Regular cardiac myocyte (primary cell): ENCODE measurements at places on chromosomes 11 and 22. TPM values are rescaled to one million over a fixed set of nuclear protein-coding genes. Genes with fewer than 3 reads are reported as not detected.

BEST1 gene
- total RNA-seq = 0.96 and 9.9 TPM in 2 replicates

VSTM5 gene
- under 0.01 TPM in 1 of 2 replicates, not detected in the other for total RNA-seq

GPR152 gene
- not detected in 2 replicates for total RNA-seq

TSGA10IP gene
- not detected in 2 replicates for total RNA-seq

PGGHG gene
- 3.3 and 9.6 TPM in 2 replicates for total RNA-seq

MICAL3 gene
- total RNA-seq = 18.3 and 19.0 TPM in 2 replicates

MMP10 gene
- 1.1 and 4.4 TPM in 2 replicates for total RNA-seq

KCNJ1 gene
- total RNA-seq = under 0.01 TPM in 1 of 2 replicates, not detected in the other

USP35 gene
- total RNA-seq = 8.8 and 16.1 TPM in 2 replicates

ZNF214 gene
- 3.1 and 3.9 TPM in 2 replicates for total RNA-seq

PHLDA2 gene
- total RNA-seq = 2.8 and 16.1 TPM in 2 replicates

EHF gene
- under 0.01 and 0.28 TPM in 2 replicates for total RNA-seq

SUSD2 gene
- 7.9 and 20.9 TPM in 2 replicates for total RNA-seq

SPINDOC gene
- 8.2 and 22.4 TPM in 2 replicates for total RNA-seq

CRACR2B gene
- 0.58 and 1.4 TPM in 2 replicates for total RNA-seq

OR5F1 gene
- total RNA-seq = not detected in 2 replicates

PSMC3 gene
- 98.1 and 287 TPM in 2 replicates for total RNA-seq

CD44 gene
- total RNA-seq = 260 and 322 TPM in 2 replicates

GTSE1 gene
- total RNA-seq = 0.56 and 11.3 TPM in 2 replicates

HBD gene
- total RNA-seq = 0.19 TPM in 1 of 2 replicates, not detected in the other

IGF2 gene
- total RNA-seq = under 0.01 and 1.7 TPM in 2 replicates

SLC5A1 gene
- not detected in 2 replicates for total RNA-seq

FADS1 gene
- 35.1 and 48.2 TPM in 2 replicates for total RNA-seq

OR52I2 gene
- not detected in 2 replicates for total RNA-seq

ZC3H7B gene
- 47.9 and 56.4 TPM in 2 replicates for total RNA-seq

UCP2 gene
- total RNA-seq = 0.56 and 0.77 TPM in 2 replicates

TNNI2 gene
- not detected in 2 replicates for total RNA-seq

ENDOD1 gene
- total RNA-seq = 123 and 162 TPM in 2 replicates

GGT5 gene
- 7.1 and 9.9 TPM in 2 replicates for total RNA-seq

C22orf31 gene
- total RNA-seq = not detected in 2 replicates

GGTLC2 gene
- not detected in 2 replicates for total RNA-seq

ROBO4 gene
- 1.1 and 6.9 TPM in 2 replicates for total RNA-seq

TSPAN4 gene
- total RNA-seq = 109 and 143 TPM in 2 replicates

MFRP gene
- total RNA-seq = under 0.01 TPM in 1 of 2 replicates, not detected in the other

SMC1B gene
- total RNA-seq = under 0.01 TPM in 1 of 2 replicates, not detected in the other
